ENCODE measurements at places on chromosomes 3 and 15. TPM values are rescaled to one million over a fixed set of nuclear protein-coding genes. Genes with fewer than 3 reads are reported as not detected.
A peak's percentile ranks its signal among the peaks of the same experiment; 100 is the strongest.

Gene MYO1E
- 14.3 TPM for total RNA-seq

DNA sequence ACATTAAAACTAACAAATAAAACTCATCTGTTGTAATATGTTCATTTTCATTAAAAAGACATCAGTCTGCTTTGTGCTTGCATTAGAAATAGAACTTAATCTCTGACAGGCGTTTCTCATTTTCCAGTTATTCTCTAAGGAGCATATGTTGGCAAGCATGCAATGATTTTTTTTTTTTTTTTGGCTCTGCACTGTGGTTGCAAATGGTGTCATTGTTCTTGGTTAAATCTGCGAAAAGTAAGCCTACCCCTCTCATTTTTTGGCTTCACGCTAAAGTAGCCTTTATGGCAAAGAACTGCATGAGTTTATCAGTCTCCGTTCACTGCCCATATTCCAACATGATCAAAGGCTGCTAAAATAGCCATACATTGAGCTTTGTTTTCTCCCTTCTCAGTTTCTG is 403.2 kb downstream of the MECOM start:
- no peaks in the 10 kb centered on the region for H3K27me3 ChIP-seq
- DNase-seq: no peak
- no peaks in the 10 kb centered on the region for H3K36me3 ChIP-seq
- H3K27ac ChIP-seq: no peak overlapping the region

Gene ZNF501
- total RNA-seq: 12.3 TPM

Gene CIDEC
- total RNA-seq: 1.6 TPM

DNA sequence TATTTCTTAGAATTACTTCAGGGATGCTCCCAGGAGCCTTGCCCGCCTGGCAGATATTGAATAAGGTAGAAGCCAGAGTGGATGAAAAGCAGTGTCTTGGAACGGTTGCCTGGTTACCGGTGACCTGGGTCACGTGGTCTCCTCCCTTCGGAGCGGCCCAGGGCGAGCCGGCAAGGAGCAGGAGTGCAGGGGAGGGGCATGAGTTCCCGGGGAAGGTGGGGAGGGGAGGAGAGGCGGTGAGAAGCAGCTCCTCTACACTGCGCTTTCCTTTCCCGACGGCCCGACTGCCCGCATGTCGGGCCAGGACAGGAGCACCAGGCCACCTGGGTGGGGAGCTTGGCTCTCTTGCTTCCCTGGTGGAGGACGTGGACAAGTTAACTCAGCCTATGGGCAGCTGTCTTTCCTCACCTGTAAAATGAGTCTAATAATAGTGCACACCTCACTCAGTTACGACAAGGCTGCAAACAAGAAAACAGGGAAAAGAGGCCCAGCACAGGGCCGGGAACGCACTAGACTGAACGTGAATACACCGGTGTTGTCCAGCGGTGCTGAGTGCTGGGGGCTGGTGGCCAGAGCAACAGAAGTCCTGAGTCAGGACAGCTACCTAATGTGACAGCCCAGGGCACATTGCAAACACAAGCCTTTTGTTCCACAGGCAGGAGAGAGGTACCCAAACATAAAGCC is 198.3 kb downstream of the ADAMTS9 start:
- peak; percentile 68 for DNase-seq
- no peaks in the 10 kb centered on the region for H3K4me1 ChIP-seq
- H3K4me3 ChIP-seq: peak overlapping the region; percentile 31
- no peaks in the 10 kb centered on the region for H3K27me3 ChIP-seq
- no peaks in the 10 kb centered on the region for H3K36me3 ChIP-seq
- H3K27ac ChIP-seq: no peak overlapping the region

Gene IGSF10
- total RNA-seq: 5.6 TPM

- peaks cover 36% of the 10 kb centered on the region for H3K4me1 ChIP-seq
- H3K36me3 ChIP-seq: no peaks in the 10 kb centered on the region
- no peak overlapping the region for H3K27ac ChIP-seq
- no peak overlapping the region for H3K4me3 ChIP-seq
Observed at GRCh38 chr3:172216911-172217310, 177.5 kb downstream of the FNDC3B start.

DNA sequence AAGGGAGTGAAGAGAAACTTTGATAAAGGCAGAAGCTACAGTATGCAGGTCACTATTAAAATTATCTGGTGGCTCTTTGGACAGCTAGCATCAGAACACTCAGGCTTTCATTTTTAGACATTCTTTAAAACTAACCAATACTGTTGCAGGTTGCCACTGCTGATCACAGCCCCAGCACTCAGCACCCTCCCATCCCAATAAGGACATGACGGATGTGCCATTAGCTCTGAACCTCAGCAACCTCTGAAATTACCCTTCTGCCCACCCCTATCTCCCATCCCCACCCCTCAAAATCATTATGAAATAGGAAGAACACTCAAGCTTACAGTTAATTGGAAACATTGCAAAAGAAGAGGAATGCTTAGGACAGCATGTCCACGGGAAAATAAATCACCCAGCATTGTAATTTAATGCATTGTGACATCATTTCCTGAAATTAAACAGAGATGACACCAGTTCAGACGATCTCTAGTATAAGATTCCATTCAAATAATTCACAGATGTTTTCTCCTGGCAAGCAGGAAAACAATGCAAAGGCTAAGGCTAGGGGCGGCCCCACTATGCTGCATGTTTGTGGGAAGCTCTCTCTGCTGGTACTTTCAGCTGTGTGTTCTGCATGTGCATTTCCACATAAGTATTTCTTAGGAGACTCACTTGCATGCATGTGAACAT is 71.6 kb downstream of the MEIS2 start:
- H3K27me3 ChIP-seq: no peaks in the 10 kb centered on the region
- no peaks in the 10 kb centered on the region for H3K36me3 ChIP-seq
- H3K27ac ChIP-seq: no peak overlapping the region
- H3K4me3 ChIP-seq: no peak overlapping the region
- H3K4me1 ChIP-seq: no peaks in the 10 kb centered on the region

- H3K36me3 ChIP-seq: no peaks in the 10 kb centered on the region
- H3K4me3 ChIP-seq: no peak overlapping the region
- no peaks in the 10 kb centered on the region for H3K4me1 ChIP-seq
- DNase-seq: no peak
- no peaks in the 10 kb centered on the region for H3K27me3 ChIP-seq
- H3K27ac ChIP-seq: no peak overlapping the region
Observed at GRCh38 chr3:123037015-123037375, 9.4 kb upstream of the SEMA5B start.

Gene KIF23
- total RNA-seq: 23.9 TPM

DNA sequence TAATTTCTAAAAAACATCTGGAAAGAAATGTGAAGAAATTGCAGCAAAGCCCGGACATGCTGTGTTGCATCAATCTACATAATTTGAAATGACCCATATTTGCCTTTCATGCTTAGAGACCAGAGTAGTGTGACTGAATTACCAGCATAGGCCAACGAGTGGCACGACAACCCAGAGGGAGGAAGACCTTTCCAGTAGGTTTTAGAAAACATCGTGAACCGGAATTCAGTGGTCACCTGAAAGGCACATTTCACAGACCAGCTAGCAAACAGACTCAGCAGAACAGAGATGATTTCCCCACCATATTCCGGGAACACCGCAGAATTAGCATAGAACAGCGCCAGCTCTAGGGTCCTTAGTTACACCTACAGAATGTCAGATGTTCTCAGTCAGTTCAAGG is 620.0 kb upstream of the ZNF385D start:
- DNase-seq: no peak
- no peak overlapping the region for H3K4me3 ChIP-seq
- H3K4me1 ChIP-seq: peaks cover 8% of the 10 kb centered on the region
- H3K27me3 ChIP-seq: no peaks in the 10 kb centered on the region
- H3K36me3 ChIP-seq: no peaks in the 10 kb centered on the region
- H3K27ac ChIP-seq: no peak overlapping the region

DNA sequence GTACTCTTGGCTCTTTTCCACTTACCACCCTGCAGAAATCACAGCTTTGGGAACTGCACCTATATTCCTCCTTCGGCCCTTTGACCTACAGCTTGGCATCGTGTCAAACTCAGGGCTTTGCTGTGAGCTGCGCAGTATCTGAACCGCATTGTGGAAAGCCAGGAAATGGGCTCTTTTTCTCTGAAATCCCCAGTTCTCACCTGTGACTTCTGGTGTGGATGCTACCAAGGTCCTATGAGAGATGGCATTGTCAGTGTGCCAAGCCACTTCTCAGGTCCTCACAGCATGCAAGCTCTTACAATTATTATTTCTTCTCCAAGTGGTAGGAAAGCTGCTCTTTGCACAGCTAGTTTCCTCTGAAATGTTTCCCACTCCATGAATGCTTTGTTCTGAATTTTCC is 450.6 kb upstream of the TBL1XR1 start:
- H3K27me3 ChIP-seq: no peaks in the 10 kb centered on the region
- no peak for DNase-seq
- no peak overlapping the region for H3K27ac ChIP-seq
- no peaks in the 10 kb centered on the region for H3K36me3 ChIP-seq
- no peaks in the 10 kb centered on the region for H3K4me1 ChIP-seq

GRCh38 chr3:49470714-49471420 is 800 bp downstream of the DAG1 start:
- peaks cover 44% of the 10 kb centered on the region for H3K4me1 ChIP-seq
- H3K4me3 ChIP-seq: peak overlapping the region; percentile 88
- peak overlapping the region; percentile 96 for H3K27ac ChIP-seq
- DNase-seq: no peak
- no peaks in the 10 kb centered on the region for H3K27me3 ChIP-seq

Gene NRROS
- 3.2 TPM for total RNA-seq

Gene SEMA4B
- total RNA-seq: 78.3 TPM

DNA sequence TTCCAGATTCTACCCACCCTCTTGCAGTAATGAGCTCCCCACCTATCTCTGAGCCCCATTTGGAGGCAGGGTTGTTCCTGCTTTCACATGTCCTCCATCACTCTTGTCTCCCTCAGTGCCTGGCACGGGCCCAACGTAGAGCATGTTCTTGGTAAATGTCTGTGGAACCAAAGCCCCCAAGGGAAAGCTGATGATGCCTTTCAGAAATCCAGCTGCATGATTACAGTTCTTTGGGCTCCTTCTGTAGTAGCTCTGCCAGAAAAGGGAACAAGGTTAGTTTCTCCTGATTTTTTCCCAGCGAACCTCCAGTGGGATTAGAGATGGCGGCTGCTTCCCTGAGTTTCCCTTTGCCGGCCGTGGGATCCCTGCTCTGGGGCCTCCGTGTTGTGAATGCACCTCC is 39.3 kb downstream of the CGNL1 start:
- no peaks in the 10 kb centered on the region for H3K4me1 ChIP-seq
- H3K27me3 ChIP-seq: no peaks in the 10 kb centered on the region
- H3K36me3 ChIP-seq: no peaks in the 10 kb centered on the region
- no peak overlapping the region for H3K27ac ChIP-seq

DNA sequence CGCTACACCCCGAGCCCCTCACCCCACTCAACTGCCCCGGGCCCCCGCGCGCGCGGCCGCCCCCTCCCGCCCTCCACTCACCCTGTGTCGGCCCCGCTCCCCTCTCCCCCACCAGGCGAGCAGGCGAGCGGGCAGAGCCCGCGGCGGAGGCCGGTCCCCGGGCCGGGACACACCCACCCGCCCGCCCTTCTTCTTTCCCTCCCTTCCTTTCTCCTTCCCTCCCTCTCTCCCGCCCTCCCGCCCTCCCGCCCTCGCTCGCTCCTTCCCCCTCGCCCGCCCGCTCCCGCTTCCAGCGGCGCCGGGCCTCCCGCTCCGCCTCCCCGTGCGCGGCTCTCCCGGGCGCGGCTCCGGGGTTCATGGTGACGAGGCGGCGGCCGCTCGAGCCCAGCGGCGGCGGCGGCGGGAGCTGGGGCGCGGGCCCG is at the start of gene CTDSPL:
Gene CTDSPL, plus strand, starts transcription at position 261 of the 422 bp plus-strand sequence. CDS start 320 bp downstream, outside the sequence.
- H3K27me3 ChIP-seq: no peaks in the 10 kb centered on the region
- peaks cover 14% of the 10 kb centered on the region for H3K4me1 ChIP-seq
- H3K4me3 ChIP-seq: peak within 1 kb of the TSS; percentile 77
- peak within 1 kb of the TSS; percentile 77 for H3K27ac ChIP-seq
- no peaks in the 10 kb centered on the region for H3K36me3 ChIP-seq

DNA sequence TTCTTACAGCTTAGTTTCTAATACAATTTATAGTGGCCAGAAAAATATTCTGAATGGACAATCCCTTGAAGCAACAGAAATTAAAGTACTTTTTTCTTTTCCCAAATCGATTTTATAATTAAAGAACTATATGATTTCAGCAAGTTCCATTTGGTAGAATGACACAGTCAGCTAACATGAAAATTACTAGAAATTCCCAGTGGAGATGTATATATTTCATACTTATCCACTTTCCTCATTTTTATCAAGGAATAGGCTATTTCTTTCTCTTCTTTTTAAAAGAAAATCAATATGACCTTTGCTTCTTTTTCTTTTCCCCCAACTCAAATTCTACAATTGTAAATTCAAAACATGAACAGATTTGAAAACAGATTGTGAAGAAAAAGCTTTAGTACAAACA is 6.4 kb upstream of the CTNNB1 start:
- H3K27ac ChIP-seq: no peak overlapping the region
- no peaks in the 10 kb centered on the region for H3K27me3 ChIP-seq
- H3K4me3 ChIP-seq: no peak overlapping the region
- H3K4me1 ChIP-seq: no peaks in the 10 kb centered on the region

Gene FMN1
- total RNA-seq: 53.7 TPM

GRCh38 chr3:144109944-144110343 is 138.3 kb downstream of the DIPK2A start:
- H3K4me3 ChIP-seq: no peak overlapping the region
- H3K36me3 ChIP-seq: no peaks in the 10 kb centered on the region
- H3K27ac ChIP-seq: no peak overlapping the region
- no peak for DNase-seq
- no peaks in the 10 kb centered on the region for H3K27me3 ChIP-seq

Gene CHDH
- 28.1 TPM for total RNA-seq

GRCh38 chr3:5205165-5205941 is 17.8 kb downstream of the EDEM1 start:
- H3K4me3 ChIP-seq: no peak overlapping the region
- H3K27me3 ChIP-seq: no peaks in the 10 kb centered on the region
- no peaks in the 10 kb centered on the region for H3K36me3 ChIP-seq
- H3K27ac ChIP-seq: no peak overlapping the region
- no peaks in the 10 kb centered on the region for H3K4me1 ChIP-seq
- DNase-seq: no peak
